ENCODE measurements at places on chromosomes 12 and 14.

DNA sequence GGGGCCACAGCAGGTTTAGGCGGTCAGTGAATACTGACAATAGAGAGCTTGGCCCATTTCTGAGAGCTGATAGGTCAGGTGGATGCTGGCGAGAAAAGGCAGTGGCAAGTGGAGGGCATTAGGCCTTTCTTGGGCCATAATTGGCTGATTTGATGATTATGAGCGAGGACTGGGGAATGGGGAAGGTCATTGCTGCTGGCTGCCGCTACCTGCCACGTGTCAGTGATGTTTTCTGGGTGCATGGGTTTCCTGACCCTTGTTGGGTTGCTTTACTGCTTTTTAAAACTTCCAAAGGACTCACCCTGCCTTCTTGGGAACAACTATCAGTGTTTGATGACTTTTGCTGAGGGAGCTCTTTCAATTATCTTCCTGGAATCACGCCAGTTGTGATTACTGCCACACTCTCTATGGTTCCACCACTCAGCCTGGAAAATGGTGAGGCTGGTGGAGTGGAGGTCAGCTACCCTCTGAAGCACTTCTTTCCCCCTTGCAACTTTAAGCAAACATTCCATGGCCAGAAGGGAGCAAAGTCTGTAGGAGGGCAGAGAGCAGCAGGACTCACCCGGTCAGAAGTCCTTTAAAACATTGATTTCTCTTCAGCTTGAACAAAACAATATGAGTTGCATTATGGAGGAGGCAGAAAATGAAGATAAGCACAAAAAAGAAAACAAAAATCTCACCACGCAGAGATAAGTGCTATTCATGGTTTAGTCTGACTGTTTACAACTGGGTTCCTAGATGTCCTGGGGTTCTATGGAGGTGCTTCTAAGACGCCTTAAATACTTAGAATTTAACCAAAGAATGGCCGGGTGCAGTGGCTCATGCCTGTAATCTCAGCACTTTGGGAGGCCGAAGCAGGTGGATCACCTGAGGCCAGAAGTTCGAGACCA is 12.1 kb upstream of the SLC10A1 start:
- no peaks in the 10 kb centered on the region for H3K4me1 ChIP-seq
- H3K27me3 ChIP-seq, result no peaks in the 10 kb centered on the region
- DNase-seq, result no peak
- H3K4me3 ChIP-seq, result no peak overlapping the region
- no peaks in the 10 kb centered on the region for H3K36me3 ChIP-seq
- no peak overlapping the region for H3K27ac ChIP-seq

DNA sequence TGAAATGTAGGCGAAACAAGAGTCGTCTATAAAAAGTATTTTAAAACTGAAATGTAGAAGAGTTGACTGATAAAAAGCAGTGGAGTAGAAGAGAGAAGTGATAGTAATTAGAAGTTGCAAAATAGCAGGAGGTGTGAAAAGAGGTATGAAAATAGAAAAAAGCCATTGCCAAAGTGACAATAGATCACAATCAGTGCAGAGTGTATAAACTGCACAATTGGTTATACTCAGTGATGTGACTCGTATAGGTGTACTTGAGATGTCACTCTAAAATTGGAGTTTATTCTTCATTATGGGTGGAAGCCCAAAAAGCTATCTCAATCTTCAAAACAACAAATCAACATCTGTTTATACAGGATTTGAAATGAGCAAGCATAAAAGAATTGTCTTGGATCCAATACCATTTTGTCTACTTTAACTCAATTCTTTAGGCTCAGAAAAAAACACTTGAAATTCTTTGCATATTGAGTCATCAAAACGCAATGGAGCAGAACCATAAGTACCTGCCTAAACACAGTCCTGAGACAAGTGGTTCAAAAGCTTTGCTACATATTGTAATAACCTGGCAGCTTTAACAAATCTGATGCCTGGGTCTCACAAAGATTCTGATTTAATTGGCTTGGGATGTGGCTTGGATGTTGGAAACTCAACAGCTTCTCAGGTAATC is 8.8 kb downstream of the IKBIP start:
- peak; percentile 24 for DNase-seq
- H3K27ac ChIP-seq, result no peak overlapping the region
- H3K4me3 ChIP-seq, result no peak overlapping the region
- peaks cover 5% of the 10 kb centered on the region for H3K36me3 ChIP-seq
- H3K4me1 ChIP-seq, result peaks cover 10% of the 10 kb centered on the region

DNA sequence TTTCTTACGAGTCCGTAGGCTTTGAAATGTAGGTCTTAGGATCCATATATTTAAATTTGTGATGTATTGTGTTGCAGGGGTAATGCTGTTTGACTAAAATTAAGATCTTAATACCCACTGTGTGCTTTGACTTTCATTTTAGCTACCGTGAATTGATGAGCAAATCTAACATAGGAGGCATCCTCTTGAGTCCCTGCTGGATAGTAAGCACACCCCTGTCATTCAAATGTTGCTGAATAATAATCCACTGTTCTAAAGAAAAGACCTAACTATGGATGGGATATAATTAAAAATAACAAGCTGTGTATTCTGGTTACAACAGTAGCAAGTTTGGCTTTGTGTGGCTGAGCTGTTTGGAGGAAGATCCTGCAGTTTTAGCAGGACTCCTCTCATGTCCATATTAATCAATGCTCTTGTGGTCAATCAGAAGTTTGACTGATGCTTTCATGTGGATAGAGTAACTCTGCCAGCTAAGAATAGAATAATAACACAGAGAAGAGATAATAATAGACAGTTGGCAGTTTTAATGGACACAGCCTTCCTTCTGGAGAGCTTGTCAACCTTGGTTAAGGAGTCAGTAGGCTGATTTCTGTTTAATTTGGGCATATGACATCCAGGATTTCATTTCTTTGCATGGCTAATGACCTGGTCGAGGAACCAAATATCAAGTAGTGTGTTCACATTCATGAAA is 148.1 kb upstream of the MIS18BP1 start:
- H3K27ac ChIP-seq, result no peak overlapping the region
- H3K36me3 ChIP-seq, result no peaks in the 10 kb centered on the region
- H3K27me3 ChIP-seq, result no peaks in the 10 kb centered on the region

DNA sequence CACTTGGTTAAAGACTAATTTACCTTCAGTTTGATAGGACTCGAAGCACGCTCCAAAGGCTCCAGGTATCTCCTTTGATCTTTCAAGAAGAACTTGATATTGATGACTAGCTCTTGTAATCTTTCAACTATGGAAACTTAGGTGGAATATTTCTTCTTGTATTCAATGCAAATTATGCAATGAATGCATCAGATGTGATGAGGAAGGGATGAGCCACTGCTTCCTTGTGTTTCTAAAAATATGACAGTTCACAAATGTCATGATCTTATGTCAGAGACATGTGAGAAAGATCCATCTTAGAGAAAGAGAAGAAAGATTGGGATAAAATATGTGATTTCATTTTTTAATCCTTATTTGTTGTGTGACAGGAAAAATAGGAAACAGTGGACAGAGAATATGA is 9.9 kb downstream of the RNASE9 start:
- H3K27me3 ChIP-seq, result no peaks in the 10 kb centered on the region
- no peak overlapping the region for H3K27ac ChIP-seq
- no peaks in the 10 kb centered on the region for H3K36me3 ChIP-seq
- H3K4me3 ChIP-seq, result no peak overlapping the region
- H3K4me1 ChIP-seq, result no peaks in the 10 kb centered on the region

DNA sequence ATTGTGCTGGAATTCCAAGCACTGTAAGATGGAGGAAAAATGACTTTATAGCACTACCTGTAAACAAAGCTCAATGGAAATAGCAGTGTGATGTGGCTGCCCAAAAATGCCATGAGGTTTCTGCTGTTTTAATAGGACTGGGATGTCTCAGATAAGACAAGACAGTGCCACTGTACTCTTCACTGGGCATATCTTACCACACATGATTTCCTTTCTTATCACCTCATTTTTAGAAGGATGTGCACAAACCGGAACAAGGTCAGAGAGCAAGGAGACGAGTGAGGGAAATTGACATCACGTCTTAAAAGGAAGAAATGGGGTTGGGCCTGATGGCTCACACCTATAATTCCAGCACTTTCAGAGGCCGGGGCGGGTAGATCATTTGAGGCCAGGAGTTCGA is 38.4 kb upstream of the FGD4 start:
- DNase-seq, result no peak
- no peak overlapping the region for H3K27ac ChIP-seq
- H3K4me1 ChIP-seq, result no peaks in the 10 kb centered on the region
- H3K4me3 ChIP-seq, result no peak overlapping the region
- no peaks in the 10 kb centered on the region for H3K36me3 ChIP-seq
- H3K27me3 ChIP-seq, result no peaks in the 10 kb centered on the region

DNA sequence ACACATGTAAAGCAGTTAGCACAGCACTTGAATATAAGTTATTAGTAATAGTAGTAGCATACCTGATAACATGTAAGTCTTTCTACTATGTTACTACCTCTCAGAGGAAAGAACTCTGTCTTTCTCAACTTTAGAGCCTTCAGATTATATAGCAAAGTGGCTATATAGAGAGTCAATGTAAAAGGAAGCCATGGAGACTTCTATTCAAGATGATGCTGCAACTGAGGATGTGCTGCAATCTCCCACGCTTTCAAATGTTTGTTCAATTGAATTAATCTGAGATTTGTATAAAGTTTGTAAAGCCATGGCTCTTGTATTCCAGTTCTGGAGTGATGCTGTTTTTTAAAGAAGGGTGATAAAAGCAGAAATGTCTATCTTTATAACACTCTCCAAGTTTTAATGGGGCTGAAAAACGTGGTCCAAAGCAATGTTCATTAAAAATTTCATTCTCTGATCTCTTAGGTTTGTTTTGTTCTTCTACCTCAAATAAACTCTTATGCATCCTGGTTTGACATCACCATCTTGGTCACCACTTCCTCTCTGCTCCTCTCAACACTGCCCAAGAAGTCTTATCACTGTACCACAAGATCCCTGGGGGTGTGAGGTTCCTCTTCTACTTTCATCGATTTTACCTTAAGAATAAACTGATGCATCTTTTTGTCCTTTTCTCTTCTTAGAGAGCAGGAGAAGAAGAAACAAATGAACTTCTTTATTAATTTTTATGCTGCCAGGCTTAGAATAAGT is 40.6 kb downstream of the C12orf42 start:
- H3K4me3 ChIP-seq, result no peak overlapping the region
- DNase-seq, result peak; percentile 86

DNA sequence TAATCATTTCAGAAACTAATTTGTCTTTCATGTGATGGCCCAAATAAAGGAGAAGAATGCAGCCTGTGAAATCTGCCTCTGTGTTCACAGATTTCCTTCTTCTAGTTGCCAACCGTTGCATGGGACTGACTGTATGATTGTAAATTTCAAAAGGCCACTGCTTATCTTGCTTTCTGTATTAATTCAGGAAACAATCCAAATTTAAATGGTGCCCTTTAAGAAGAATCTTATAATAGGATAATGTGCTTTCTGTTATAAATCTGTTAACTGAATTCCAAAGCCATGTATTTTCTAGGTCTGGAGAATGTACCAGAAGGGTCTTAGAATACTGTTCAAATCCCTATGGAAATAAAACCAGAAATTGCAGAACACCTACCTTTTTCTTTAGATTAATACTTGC is 58.6 kb upstream of the ATP2A2 start:
- H3K36me3 ChIP-seq, result no peaks in the 10 kb centered on the region
- H3K27ac ChIP-seq, result no peak overlapping the region
- no peaks in the 10 kb centered on the region for H3K27me3 ChIP-seq

GRCh38 chr12:12837025-12837812 is 24.1 kb downstream of the DDX47 start:
- H3K36me3 ChIP-seq, result peaks cover 19% of the 10 kb centered on the region
- no peaks in the 10 kb centered on the region for H3K27me3 ChIP-seq
- H3K4me1 ChIP-seq, result no peaks in the 10 kb centered on the region

GRCh38 chr12:25101092-25101445 is 93.9 kb downstream of the DNAI7 start:
- no peaks in the 10 kb centered on the region for H3K4me1 ChIP-seq
- DNase-seq, result no peak
- no peaks in the 10 kb centered on the region for H3K27me3 ChIP-seq
- peaks cover 91% of the 10 kb centered on the region for H3K36me3 ChIP-seq
- peak overlapping the region; percentile 47 for H3K27ac ChIP-seq

DNA sequence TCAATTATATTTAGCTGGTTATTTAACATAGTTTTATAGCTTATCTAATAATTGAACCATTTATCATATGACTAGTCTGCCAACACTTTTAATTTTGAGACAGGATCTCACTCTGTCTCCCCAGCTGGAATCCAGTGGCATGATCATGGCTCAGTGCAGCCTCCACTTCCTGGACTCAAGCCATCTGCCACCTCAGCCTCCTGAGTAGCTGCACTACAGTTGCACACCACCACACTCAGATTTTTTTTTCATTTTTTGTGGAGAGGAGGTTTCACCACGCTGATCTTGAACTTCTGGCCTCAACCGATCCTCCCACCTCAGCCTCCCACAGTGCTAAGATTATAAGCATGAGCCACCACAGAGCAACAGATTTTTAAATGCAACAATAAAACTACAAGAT is 151.4 kb upstream of the MDGA2 start:
- H3K4me1 ChIP-seq, result no peaks in the 10 kb centered on the region
- no peak for DNase-seq
- H3K27me3 ChIP-seq, result no peaks in the 10 kb centered on the region
- H3K4me3 ChIP-seq, result no peak overlapping the region
- no peaks in the 10 kb centered on the region for H3K36me3 ChIP-seq
- no peak overlapping the region for H3K27ac ChIP-seq

DNA sequence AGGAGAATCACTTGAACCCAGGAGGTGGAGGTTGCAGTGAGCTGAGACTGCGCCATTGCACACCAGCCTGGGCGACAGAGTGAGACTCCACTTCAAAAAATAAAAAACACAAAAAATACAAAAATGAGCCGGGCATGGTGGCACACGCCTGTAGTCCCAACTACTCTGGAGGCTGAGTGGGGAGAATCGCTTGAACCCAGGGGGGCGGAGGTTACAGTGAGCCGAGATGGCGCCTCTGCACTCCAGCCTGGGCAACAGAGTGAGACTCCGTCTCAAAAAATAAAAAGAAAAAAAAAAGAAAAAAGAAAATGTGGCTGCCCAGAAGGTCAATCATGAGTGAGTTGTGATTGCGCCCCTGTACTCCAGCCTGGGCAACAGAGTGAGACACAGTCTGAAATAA is 9.2 kb downstream of the DNAJC22 start:
- H3K4me1 ChIP-seq, result peaks cover 3% of the 10 kb centered on the region
- no peak for DNase-seq
- no peaks in the 10 kb centered on the region for H3K36me3 ChIP-seq

DNA sequence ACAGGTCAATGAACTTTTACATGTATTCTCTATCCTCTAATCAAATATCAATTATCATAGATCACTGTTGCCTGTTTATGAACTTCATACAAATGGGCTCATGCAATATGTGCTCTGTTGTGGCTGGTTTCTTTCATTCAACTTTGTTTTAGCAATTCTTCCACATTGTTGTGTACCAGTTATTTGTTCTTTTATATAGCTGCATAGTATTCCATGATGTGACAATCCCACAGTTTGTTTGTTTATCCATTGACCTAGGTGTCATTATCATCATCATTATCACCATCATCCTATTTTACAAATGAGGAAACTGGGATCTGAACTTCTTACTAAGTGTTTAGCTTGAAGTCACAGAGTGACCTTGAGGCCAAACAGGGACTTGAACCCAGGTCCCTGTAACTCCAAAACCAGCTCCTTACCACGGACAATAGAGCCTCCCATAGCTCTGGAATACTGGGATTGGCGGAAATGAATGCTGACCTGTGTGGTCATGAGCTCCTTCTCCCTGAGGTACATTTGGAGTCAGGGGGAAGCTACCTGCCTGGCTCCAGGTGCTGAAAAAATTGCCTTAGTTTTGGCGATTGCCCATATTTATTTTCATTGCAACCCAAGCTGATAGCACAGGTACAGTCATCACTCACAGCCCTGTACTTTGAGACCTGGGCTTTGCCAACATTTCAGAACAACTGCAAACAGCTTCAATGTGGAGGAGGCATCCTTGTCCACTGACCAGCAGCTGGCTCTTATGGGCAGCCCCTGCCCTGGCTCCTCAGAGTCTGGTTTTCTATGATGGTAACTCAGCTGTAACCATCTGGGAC is 9.2 kb downstream of the ZFP36L1 start:
- no peaks in the 10 kb centered on the region for H3K27me3 ChIP-seq
- peaks cover 23% of the 10 kb centered on the region for H3K36me3 ChIP-seq
- H3K4me1 ChIP-seq, result peaks cover 54% of the 10 kb centered on the region
- no peak for DNase-seq
- H3K27ac ChIP-seq, result peak overlapping the region; percentile 80
